Stimulated activated CD4-positive, alpha-beta T cell treated with anti-CD3 and anti-CD28 coated beads, Interleukin-1b, Interleukin-23, amount 100 ng/mL, for 24 hours (primary cell): ENCODE measurements at places on chromosomes 7 and 10.

DNA sequence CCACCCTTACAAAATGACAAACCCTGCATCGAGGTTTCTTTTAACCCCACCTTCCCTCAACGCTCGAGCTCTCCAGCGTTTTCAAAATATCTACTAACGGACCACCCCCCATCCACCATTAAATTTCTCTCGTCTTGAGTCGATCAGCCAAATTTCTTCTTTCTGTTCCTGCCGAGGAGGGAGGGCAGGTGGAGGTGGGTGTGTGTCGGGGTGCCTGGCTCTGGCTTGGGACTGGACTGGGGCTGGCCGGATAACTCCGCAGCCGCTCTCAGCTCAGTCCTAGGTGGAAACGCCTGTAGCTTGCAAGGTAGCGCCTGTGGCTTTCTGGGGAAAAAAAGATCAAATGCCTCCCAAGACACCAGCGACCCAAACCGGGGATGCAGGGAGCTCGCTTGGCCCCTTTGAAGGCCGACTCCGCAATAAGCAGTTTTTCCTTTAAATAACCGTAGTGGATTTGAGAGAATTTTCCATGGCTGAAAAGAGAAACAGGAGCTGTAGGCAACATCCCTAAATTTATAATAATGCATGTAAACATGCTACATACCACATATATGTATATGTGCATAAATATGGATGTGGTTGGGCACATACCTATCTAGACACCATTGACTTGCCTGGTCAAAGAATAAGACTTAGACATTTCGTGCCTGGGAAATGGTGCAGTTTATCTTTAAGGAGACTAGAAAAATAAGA lies 1.9 kb upstream of the TMEM178B start:
- no peak for DNase-seq

DNA sequence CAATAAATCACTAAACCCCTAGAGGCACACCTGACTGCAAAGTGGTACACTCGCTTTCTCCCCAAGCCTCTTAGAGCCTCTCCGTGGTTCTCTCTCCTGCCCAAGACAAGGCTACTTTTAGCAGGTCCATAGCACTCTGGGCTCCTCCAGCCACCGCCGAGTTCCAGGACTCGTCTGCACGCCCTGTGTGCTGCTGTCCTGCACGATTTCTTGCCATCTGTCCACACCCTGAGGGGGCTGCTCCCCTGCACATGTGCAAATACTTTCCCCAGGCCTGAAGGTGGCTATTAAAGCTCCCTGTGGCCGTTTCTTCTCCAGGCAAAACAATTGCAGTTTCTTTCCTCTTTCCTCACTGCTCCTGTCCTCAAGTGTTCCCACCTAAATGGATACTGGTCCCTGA lies 414.3 kb downstream of the PLXNA4 start:
- DNase-seq = no peak

DNA sequence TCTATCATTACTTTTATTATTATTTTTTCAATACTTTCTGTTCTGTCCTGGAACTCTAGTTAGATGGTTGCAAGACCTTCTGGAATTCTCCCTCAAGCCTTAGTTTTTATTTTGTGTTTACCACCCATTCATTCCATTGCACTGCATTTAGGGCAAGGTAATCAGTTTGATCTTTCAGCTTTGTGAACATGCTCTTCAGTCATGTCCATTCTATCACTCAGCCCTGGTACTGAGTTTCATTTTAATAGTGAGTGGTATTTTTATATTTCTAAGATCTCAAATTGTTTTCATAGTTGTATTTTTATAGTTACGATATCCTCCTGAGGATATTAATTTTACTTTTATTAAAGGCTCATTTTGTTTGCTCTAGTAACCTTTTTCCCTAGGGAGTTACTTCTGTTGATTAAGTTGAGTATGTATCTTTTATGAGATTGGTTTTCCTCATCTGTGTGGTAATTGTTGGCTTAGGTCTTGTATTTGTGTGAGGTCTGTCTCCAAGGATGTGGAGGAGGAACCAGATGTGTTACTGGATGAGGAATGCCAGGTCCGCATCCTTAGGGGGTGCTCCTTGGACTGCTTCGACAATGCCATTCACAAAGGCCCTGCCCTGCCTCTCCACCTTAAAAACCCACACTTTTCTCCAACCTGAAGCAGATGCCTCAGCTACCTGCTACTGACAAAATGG lies 46.7 kb upstream of the RAB18 start:
- no peak for DNase-seq

DNA sequence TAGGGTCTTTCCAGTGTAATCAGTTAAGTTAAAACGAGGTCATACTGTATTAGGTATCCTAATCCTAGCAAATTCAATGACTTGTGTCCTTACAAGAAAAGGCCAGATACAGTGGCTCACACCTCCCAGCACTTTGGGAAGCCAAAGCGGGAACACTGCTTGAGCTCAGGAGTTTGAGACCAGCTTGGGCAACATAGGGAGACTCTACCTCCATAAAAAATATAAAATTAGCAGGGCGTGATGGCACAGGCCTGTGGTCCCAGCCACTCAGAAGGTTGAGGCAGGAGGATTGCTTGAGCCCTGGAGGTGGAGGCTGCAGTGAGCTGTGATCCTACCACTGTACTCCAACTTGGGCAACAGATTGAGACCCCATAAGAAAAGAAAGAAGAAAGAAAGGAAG lies 61.1 kb downstream of the CXCL12 start:
- no peak for DNase-seq

- DNase-seq = no peak
These were observed 19.8 kb upstream of the FAM133B start for GRCh38 chr7:92609921-92610518.

DNA sequence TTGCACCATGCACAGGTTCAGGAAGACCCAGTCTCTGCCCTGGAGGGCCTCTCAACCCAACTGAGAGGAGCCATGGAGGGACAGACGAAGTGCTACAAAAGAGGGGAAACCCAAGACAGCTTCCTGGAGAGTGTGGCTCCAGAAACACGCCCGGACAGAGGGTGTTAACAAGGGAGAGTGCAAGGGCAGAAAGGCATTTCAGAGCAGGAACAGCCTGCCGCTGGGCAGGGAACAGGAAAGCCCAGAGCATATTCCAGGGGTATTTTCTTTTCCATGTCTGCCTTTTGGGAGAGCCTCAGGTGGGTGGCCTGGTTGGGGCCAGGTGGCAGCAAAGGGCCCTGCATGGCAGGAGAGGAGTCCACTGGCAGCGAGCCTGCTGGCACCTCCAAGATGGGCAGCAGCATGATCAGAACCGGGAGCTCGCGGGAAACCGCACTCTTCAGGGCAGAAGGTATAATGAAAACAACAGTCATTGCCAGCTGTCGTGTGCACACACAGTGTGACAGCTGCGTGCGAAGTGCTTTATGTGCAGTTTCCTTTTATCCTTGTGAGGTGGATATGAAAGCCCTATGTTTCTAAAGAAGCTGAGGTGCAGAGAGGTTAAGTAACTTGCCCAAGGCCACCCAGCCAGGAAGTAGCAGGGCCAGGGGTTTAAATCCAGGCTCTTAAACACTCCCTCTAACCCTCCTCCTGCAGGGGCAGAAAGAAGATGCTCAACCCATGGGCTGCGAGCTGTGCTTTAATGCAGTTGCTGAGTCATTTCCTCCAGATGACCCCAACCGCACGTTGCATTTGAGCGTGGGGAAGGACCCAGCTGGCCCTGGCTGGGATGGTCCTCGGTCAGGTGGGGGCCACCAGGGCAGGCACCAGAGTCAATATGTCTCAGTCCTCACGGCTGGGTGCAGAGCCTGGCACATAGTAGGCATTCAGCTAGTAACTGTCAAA lies 128.6 kb downstream of the OAT start:
- DNase-seq = no peak

DNA sequence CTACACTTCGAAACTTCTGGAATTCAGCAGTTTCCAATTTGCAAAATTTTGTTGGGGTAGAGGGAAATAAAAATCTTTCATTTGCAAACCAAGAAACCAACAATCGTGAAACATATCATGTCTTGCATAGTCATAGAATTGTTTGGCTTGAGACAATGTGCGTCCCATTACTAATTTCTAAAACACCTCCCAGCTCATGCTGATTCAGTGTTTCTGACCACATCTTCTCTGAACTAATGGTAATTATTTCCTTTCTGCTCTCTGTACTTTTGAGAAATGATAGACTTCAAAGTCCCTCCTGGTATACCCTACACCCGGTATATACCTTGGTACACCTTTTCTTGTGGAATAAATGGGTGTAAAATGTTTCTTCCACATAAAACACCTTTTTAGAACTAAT lies 41.8 kb upstream of the TSPAN13 start:
- no peak for DNase-seq

GRCh38 chr10:6388261-6388893 lies 185.6 kb downstream of the PFKFB3 start:
- DNase-seq = no peak

GRCh38 chr7:1440620-1441019 lies 18.6 kb downstream of the MICALL2 start:
- no peak for DNase-seq

- DNase-seq = no peak
These were observed 36.2 kb downstream of the HTR5A start for GRCh38 chr7:155106356-155106755.

DNA sequence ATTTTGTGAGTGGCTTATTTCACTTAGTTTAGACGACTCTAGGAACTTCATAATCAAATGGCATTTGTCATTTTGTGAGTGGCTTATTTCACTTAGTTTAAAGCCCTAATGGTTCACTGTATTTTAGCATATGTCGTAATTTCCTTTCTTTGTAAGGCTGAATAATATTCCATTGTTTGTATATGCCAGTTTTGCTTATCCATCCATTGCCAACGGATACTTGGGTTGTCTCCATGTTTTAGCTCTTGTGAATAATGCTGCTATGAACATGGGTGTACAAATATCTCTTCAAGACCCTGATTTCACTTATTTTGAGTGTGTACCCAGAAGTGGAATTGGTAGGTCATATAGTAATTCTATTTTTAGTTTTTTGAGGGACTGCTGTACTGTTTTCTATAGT lies 31.8 kb downstream of the DOCK1 start:
- DNase-seq = no peak

DNA sequence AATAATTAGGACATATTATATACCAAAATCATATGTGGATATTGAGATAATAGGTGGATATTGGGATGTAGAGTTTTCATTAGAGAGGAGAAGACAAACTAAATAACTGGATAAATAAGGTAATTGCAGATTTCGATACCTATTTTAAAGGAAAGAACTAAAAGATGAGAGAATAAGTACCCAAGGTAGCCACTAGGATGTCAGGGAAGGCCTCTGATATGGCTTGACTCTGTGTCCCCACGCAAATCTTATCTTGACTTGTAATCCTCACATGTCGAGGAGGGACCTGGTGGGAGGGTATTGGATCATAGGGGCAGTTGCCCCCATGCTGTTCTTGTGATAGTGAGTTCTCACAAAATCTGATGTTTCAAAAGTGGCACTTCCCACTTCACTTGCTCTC lies 44.7 kb upstream of the TMEM229A start:
- no peak for DNase-seq

DNA sequence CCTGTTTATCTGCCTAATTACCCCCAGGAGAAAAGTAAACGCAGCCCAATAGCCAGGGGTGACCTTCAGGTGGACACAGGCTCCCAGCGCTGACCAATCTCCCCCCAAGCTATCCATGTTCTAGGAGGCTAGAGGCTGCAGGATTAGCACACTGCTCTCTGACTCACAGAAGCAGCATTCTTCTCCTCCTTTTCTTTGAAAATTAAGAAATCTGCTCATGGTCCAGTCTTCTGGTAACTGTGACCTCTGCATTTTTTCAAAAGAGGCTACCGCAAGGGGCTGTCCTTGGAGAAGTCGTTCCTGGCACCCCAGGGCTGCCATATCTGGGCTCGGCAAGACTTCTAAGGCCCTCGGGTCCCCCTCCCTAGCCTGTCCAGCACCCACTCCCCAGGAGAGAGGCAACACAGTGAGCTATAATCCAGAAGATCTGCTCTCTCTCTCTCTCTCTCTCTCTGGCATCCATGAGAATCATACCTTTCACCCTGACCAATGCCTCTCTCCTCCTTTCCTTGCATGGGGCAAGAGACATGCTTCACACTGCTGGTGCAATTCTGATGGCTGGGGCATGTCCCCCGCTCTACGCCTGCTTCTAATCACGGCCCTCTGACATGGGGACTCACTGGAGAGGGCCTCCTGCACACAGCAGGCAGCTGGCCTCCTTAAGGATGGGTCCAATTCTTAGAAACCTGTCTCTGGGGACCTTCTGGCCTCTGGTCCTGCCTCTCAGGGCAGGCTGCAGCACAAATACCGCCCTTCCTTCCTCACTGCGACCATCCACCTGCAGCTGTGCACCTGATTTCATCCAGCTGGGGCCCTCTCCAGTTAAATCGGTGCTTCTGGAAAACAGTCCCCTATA lies 27.3 kb downstream of the ANXA11 start:
- DNase-seq = no peak

- no peak for DNase-seq
These were observed 512.1 kb downstream of the RPS24 start for GRCh38 chr10:78545756-78546155.

GRCh38 chr10:22795546-22795945 lies 81.2 kb upstream of the PIP4K2A start:
- no peak for DNase-seq

- no peak for DNase-seq
These were observed 98.8 kb downstream of the COBL start for GRCh38 chr7:51217804-51218203.

GRCh38 chr10:95305606-95306317 lies 15.0 kb upstream of the PDLIM1 start:
- DNase-seq = no peak

GRCh38 chr7:123573341-123573740 lies 15.7 kb upstream of the NDUFA5 start:
- DNase-seq = no peak

DNA sequence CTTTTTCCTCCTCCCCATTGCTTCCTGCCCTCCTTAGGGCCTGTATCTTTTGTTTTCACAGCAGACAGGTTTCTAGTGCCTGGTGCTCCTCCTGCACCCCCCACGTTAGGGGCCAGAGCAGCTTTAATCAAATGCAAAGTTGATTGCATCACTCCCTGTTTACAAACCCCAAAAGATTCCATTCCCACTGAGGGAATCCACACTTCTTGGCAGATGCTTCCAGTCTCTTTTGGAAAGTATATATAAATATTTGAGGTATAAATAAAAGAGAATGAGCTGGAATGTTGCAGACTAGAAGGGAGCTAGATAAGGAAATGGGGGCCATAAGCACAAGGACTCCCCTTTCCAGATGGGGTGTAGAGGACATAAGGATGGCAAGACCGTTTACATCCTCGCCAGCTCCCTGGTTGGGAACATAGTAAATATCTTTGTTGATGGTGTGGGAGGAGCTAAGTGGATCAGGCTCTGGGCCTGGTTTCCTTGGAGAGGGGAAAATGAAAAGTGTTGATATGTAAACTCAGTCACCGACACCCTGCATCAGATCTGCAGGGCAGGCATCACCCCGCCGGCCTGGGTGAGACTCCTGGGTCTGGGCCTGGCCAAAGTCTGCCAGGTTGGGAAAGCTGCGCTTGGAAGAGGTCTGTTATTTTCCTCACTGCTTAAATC lies 6.2 kb downstream of the RARRES2 start:
- no peak for DNase-seq

GRCh38 chr7:1201916-1202315 lies 30.8 kb upstream of the UNCX start:
- DNase-seq = no peak

DNA sequence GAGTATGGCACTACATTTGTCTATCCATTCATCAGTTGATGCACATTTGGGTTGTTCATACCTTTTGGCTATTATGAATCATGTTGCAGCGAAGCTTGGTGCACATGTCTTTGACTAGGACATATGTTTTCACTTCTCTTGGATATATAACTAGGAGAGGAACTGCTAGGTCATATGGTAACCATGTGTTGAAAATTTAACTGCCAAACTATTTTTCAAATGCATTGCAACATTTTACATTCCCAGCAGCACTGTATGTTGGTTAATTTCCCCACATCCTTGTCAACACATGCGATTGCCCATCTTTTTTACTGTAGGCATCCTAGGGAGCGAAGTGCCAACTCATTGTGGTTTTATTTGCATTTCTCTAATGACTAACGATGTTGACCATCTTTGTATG lies 183.4 kb downstream of the PRKCQ start:
- no peak for DNase-seq
